ENCODE measurements at places on chromosomes 5 and 9. TPM values are rescaled to one million over a fixed set of nuclear protein-coding genes. Genes with fewer than 3 reads are reported as not detected.

- DNase-seq = no peak
Measured at GRCh38 chr5:168591302-168592013, 12.3 kb upstream of the PANK3 start.

DNA sequence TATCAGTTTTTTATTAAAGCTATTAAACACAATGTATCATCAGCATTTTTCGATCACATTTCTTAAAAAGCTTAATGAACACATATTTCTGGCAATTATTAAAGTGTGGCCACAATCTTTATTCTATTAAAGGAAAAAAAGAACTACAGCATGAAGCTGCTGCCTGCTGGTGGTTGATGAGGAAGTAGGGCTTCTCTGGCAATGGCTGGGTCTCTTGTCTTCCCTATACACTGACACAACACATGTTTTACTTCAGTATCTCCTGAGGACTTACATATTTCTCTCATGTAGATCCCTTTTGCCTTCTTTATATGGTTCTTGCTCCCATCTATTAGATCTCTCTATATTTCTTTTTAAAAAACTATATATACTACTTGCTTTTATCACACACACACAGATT, 590.7 kb downstream of the RAB3C start:
- DNase-seq = no peak

DNA sequence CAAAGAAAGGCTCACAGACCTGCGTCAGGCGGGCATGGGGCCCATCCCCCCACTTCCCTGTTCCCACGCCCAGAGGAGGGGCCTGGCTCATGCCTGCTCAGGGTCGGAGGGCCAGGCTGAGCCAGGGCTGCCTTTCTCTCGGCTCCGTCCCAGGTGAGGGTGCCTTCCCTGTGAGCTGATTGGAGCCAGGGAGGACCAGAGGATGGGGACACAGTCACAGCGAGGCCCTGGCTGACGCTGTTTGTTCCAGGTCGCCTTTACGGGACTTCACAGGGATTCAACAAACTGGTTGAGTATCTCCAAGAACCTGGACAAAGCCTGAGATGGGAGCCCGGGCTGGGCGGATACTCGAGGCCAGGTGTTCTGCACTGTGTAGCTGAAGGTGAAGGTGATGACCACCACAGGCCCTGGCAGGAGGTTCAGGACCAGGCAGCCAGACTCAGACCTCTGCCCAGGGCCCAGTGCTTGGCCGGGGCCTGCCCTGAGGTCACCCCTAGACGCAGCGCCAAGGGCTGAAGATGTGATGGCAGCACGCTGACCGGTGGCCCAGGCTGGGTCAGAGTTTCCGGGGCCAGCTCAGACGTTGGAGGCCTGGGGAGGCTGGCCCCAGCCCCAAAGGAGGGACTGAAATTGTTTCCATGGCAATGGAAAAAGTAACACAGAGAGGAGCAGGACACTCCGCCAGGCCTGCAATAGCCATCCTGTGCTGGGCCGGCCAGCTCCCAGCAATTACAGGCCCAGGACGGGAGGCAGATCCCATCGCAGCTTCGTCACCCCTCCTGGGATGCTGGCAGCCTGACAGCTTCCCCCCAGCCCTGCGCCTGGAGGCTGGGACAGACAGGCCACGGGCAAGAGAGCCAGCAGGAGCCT, 65.3 kb upstream of the ADAMTS2 start:
- DNase-seq = peak; percentile 90

DNA sequence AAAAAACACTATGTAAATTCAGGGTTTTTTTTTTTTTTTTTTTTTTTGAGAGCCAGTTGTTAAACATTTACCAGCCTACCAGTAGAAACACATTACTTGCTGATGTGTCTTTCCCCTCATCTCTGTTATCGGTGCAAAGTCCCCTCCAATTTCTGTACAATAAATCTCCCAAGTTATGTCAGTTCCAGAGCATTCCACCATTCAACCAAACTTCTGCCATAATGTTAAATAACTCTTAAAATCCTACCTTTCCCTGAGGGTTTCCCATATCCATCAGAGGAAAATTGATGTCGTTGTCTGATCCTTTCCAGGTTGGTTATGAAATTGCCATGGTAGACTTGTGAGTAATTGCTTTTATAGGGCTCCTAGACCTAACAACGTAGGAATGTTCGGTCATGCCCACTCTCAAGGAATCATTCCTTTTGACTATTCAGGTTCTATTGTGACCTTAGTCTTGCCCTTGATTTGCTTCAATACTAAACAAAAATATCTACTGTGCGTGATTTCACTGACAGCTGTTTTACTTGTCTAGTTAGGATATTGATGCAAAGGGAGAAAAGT, 5.6 kb upstream of the PPP2R2B start:
- DNase-seq = no peak

GRCh38 chr9:69044240-69045219, 9.0 kb downstream of the FXN start:
- no peak for DNase-seq

DNA sequence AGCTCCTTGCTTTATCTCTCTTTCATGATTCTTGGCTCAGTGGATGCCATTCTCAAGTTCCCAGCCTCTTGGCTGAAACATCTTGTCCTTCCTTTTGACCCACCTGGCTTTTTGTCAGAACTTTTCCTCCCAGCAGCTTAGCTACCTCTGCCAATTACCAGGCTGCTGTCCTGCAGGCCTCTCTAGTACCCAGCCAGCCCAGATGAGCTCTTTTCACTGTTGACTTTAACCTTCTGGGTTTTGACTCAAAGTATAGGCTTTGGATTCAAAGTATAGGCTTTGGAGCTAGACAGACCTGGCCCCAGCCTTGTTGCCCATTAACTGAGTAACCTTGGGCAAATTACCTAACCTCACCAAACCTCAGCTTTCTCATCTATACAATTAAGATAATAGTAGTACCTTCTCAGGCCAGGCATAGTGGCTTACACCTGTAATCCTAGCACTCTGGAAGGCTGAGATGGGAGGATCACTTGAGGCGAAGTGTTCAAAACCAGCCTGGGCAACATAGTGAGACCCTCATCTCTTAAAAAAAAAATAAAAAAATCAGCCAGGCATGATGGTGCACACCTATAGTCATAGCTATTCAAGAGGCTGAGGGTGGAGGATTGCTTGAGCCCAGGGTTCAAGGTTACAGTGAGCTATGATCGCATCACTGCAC, 6.6 kb upstream of the TMEFF1 start:
- DNase-seq = no peak

DNA sequence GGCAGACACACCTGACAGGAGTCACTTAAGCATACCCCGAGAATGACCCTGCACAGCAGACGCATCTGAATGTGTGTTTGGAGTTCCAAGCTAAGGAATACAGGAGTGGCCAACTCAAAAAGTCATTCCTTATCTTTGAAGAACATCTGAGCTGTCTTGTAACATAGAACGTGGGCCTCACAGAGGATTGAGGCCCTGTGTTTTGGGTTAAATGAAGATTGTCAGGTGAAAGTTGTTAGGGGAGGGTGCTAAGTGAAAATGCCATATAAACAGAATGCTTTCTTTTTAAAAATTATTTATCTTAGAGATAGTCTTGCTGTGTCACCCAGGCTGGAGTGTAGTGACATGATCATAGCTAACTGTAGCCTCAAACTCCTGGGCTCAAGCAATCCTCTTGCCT, 100.9 kb downstream of the PIK3R1 start:
- DNase-seq = no peak

- DNase-seq = no peak
Measured at GRCh38 chr5:107157809-107158208, 512.9 kb downstream of the EFNA5 start.

DNA sequence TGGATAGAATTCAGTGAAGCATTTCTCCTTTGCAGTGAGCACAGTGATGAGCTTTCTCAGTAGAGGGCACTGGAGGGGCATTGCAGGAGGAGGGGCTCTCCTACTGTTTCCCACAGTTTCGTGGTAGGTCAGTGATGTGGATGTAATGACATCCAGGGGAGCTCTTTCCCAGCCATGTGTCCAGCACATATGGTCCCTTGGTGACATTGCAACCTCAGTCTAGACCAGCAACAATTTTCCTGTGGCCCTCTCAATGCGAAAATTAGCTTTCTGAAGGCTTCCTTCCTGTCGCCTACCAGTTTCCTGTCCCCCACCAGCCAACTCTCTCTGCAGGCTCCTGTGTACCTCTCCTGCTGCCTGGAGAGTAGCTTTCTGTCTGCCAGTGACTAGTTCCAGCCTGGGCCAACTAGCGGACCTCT, 6.9 kb upstream of the PDCL start:
- no peak for DNase-seq

DNA sequence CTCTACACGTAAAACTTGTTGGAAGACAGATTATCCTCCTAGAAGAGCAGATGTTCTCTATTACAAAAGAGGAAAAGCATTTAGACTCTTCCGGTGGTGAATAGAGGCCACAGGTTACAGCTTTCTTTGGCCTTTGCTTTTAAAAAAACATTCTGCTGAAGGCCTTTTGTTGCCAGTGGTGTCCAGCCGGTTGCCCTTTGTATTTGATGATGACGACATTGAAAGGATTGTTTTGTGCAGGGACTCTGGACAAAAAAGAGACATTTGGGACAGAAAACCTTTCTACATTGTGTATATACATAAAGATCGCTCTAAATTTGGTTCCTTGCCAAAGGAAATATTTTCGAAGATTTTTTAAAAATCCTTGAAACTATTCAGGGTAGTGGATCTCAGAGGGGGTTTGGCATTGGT, 180.3 kb downstream of the C9orf152 start:
- DNase-seq = no peak

- no peak for DNase-seq
Measured at GRCh38 chr9:75105841-75106240, 17.5 kb downstream of the OSTF1 start.

DNA sequence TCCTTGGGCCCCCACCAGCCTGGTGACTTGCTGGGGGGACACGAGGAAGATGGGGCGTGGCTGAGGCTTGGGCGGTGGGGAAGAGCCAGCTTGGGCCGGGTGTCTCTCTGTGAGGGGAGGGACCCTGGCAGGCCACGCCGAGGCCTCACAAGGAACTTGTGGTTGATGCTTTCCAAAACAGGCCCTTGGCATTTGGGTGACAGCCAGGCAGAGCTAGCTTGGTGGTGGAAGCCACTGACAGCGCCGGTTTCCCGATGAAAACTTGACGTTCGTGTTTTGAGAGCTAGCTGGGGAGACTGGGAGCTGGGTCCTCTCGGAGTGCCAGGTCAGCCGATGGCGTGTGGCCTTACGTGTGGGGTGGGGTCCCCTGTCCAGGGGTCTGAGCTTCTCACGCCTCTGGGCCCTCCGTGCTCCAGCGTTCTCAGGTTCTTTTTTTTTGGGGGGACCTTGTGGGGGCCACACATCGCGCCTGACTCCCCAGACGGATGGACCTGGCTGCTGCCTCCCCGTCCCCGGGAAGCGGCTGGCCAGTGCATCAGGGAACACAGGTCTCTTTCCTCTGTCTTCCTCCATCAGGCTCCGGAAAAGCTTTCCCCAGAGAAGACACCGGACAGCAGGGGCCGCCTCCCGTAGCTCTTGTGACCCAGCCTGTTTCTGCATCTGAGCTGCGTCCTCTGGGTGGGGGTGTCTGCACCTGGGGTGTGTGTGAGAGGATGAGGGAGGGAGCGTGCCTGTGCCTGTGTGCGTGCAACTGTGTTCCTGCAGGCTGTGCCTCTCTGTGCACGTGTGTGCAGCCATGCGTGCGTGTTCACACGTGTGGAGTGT, 129.3 kb upstream of the LPCAT1 start:
- no peak for DNase-seq

DNA sequence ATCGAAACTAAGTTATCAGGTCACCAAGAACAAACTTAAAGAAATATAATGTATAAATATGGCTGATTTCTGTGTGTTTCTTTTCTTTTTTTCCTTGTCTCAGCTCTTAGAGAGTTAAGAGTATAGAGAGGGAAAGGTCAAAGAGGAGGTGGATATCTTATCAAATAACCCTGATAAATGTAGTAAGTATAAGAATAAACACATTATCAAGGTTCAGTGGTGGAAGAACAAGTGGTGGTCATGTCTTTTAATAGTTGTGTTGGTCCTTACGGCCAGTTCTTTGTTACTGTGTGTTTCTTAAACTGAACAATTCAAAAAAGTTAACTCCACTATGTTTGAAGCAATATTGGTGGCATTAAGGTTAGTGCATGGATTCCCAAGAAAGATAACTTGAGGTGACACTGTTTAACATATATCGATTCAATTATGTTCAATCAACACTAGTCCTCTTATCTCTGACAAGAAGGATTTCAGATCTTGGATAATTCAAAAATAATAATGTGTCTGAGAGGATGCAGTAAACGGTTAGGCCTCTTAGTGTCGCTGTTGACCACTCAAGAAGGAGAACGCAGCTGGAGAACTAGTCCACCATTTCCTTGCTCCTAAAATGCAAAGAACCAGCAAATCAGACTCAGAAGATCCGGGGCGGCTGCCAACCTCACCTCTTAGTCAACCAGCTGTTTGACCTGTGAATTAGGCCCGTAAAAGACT, at the start of gene PCDHGA3:
PCDHGA3 (plus strand) TSS at position 588 of the 711 bp plus-strand sequence. CDS start 205 bp downstream, outside the sequence.
- no peak for DNase-seq

GRCh38 chr5:173004447-173004846, 20.9 kb downstream of the ATP6V0E1 start:
- DNase-seq = no peak

GRCh38 chr5:170886210-170886894, 24.5 kb downstream of the RANBP17 start:
- no peak for DNase-seq

DNA sequence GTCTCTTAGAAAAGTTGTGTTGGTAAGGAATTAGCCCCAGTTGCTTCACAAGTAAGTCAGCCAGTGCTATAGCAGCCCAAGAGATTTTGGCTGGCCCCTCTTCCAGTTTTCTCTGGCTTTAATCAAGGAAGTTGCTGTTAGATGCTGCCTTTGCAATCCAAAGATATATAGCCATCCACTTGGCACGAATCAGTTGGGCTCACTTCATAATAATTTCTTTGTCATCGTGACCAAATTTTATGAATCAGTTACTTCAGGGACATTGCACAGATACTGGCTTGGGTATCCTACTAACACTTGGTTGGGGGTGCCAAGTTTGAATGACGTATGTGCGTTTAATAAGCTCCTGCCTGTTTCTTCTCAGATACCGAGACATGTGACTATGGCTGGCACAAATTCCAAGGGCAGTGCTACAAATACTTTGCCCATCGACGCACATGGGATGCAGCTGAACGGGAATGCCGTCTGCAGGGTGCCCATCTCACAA, 81.5 kb downstream of the VCAN start:
- DNase-seq = no peak

GRCh38 chr5:81317536-81317935, 16.1 kb downstream of the ZCCHC9 start:
- DNase-seq = no peak

DNA sequence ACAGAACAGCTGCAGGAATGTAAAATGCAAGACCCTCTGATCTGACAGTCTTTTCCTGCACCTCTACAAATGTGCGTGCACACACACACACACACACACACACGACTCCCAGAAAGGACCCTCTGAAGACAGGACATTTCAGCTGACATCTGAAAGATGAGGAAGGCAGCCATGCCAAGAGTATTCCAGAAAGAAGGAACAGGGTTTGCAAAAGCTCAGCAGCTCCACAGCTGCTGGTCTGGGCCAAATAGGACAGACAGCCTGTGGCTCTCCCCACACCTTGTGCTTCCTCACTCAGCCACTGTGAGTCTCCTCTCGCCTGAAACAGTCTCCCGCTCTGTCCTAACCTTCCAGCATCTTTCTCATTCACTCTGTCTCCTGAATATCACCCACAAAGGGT, 189.0 kb downstream of the PALM2AKAP2 start:
- no peak for DNase-seq

The PCDHGC4 gene
- 0.91 TPM for total RNA-seq

The FANCC gene
- 5.3 TPM for total RNA-seq

The PGM5 gene
- 573 TPM for total RNA-seq

The MED22 gene
- 30.3 TPM for total RNA-seq

The F2RL1 gene
- total RNA-seq = 1.2 TPM

The FAM153A gene
- total RNA-seq = 0.83 TPM

Measured in esophagus muscularis mucosa (tissue), 4 donors.